ENCODE measurements at places on chromosomes 11 and 22. TPM values are rescaled to one million over a fixed set of nuclear protein-coding genes. Genes with fewer than 3 reads are reported as not detected.

Gene C22orf31
- not detected for total RNA-seq

Gene OR52I2
- not detected for total RNA-seq

Gene UBE2L3
- 65.6 TPM for total RNA-seq

Gene CENPM
- total RNA-seq: 40.3 TPM

Gene MB
- 6.9 TPM for total RNA-seq

All from A549 treated with CpdA at 1 μM for 4 hours (cell line).